ENCODE measurements at places on chromosomes 1 and 21.

- no peak for DNase-seq
Observed at GRCh38 chr21:33834801-33835500, 80.7 kb downstream of the ATP5PO start.

GRCh38 chr1:119008483-119009311 lies 20.6 kb upstream of the TBX15 start:
- peak; percentile 77 for DNase-seq

- DNase-seq, result no peak
Observed at GRCh38 chr1:71019233-71019969, 28.2 kb downstream of the PTGER3 start.

DNA sequence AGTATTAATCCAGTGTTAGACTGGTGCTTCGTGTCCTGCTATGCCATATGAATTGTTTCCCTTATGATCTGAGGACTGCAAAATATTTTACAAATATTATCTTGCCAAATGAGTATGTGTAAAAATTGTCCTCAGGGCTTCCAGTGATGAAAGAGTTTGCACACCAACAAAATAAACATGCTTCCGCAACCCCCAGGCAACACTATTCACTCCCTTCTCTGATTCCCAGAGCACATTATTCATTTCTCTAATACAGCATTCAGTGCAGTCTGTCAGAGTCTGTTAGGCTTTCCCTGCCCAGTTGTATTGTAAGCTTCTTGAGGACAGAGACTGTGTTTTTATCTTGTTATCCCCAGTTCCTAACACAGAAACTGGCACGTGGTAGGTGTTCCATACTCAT lies 409.9 kb upstream of the C1orf87 start:
- DNase-seq, result no peak

GRCh38 chr1:211924256-211924655 lies 93.7 kb upstream of the LPGAT1 start:
- DNase-seq, result no peak

DNA sequence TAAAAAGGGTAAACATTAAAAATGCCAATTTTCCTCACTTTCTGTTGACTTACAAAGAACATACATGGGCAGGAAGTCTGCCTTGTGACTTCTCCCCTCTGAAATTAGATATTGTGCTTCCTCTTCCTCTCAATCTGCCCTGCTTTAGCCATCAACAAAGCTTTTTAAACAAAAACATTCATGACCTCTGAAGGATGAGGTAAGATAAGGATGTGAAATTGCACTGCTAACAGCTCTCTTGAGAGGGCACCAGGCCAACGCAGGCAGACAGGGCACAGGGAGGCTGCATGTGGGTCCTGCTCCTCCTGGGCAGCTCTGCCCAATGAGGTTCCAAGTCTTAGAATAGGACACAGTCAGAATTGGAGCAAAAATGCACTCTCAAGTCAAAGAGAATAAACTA lies 62.1 kb downstream of the DEGS1 start:
- DNase-seq, result no peak

DNA sequence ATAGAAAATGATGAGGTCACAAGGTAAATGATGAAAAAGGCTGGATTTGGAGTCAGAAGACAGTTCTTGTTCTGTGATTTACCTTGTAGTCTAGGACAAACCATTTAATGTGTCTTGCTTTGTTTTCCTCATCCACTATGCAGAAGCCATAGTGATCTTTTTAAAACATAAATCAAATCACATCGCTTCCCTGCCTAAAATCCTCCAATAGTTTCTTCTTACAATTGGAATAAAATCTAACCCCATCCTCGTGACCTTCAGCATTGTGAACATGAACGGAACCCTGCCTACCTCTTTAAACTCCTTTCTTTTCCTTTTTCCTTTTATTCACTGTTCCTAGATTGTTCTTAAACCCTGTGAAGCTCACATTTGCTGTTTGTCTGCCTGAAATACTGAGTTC lies 204.9 kb upstream of the SAMSN1 start:
- DNase-seq, result no peak

Measured in GM13977 (cell line).